ENCODE measurements at places on chromosomes 7 and 10.
A peak's percentile ranks its signal among the peaks of the same experiment; 100 is the strongest.

GRCh38 chr7:156554488-156554887 lies 86.1 kb upstream of the RNF32 start:
- DNase-seq = no peak

DNA sequence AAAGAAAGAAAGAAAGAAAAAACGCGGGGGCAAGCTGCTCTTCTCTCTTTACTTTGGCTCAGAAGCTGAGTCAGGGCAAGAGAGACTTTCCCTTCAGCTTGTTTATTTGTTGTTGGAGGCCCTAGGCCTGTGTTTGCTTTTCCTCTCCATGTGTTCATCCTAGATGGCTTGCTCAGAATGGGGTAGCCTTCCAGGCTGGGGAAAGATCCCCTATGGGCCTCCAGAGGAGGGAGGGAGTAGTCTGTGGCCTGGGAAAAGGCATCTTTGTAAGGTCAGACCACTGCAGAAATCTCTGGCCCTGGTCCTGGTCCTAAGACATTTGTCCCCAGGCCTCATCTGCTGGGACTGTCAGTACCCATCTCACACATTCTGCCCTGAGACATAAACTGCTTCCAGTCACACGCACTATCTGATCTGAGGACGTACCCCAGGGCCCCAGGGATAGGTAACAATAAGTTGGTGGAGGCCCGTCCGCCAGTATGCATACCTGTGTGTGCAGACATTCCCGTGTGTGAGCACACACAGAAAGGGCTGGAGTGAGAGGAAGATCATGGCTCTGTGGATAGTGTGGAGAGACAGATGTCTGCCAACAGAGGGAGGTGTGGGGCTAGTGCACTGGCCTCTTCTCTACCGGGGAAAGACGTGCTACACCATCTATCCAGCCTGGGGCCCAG lies 4.9 kb upstream of the SCD start:
- DNase-seq = peak; percentile 25

- peak; percentile 88 for DNase-seq
Measured at GRCh38 chr7:22488643-22489462, 11.1 kb downstream of the STEAP1B start.

- DNase-seq = no peak
Measured at GRCh38 chr10:98172495-98172894, 38.0 kb downstream of the R3HCC1L start.

- no peak for DNase-seq
Measured at GRCh38 chr10:124205432-124205831, 112.0 kb upstream of the CHST15 start.

DNA sequence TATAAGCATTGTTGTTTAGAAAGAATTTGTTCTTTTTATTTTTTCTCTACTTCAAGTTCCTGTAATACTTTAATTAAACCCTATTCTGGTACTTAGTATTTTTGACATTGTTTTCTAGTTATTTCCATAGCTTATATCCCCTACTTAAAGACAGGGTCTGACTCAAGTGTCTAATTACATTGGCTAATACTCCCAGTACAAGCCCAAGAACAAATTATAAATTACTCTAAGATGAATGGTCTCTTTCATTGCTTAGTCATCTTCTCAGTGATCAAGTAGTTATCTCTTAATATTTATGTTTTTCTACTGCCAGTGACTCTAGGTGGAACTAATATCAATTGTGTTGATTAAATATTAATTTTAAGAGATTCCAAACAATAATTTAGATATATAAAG lies 21.6 kb downstream of the AHR start:
- DNase-seq = no peak

- DNase-seq = no peak
Measured at GRCh38 chr7:4134204-4134603, 547.9 kb upstream of the FOXK1 start.

DNA sequence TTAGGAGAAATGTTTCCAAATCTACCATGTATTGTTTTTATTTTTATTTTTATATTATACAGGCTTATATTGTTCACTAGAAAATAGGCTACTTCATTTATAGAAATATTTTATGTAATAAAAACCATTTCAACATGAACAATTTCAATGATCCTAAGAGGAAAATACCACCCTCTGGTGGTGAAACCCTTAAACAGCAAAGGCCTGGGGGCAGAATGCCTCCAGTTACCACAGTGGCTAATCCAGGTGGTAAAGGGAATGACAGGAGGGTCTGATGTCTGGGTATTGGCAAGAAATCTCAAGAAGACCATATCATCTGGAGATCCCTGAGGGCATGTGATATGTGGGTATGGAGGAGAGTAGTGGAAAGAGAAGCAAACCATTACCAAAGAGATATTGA lies 19.3 kb downstream of the MACC1 start:
- no peak for DNase-seq

- no peak for DNase-seq
Measured at GRCh38 chr10:13449296-13449695, 79.5 kb downstream of the BEND7 start.

Measured in NCI-H1694 treated with DMSO at 0.1 percent for 48 hours (cell line).